Epithelial cell of proximal tubule (primary cell): ENCODE measurements at places on chromosomes 1 and 21. TPM values are rescaled to one million over a fixed set of nuclear protein-coding genes. Genes with fewer than 3 reads are reported as not detected.

GRCh38 chr1:81288689-81289088 is 512.0 kb upstream of the ADGRL2 start:
- no peak for DNase-seq

GRCh38 chr1:172885971-172886370 is 164.8 kb downstream of the TNFSF18 start:
- DNase-seq = no peak

DNA sequence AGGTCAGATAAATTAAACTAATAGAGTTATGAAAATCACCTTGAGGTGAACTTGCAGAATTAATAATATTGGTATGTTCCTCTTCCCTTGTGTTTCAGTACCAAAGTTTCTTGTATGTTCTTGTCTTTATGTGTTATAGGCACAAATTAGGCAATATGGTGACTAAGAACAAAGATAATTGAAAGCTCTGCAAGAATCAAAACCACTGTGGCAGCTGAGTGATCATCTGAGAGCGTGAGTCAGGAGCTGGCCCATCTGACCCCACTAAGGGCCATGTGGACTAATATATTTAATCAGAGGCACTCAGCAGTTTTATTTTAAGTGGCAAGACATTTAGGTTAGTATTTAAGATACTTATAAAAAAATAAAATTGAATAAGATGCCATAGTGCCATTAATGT is 12.8 kb upstream of the CASQ2 start:
- peak; percentile 53 for DNase-seq

DNA sequence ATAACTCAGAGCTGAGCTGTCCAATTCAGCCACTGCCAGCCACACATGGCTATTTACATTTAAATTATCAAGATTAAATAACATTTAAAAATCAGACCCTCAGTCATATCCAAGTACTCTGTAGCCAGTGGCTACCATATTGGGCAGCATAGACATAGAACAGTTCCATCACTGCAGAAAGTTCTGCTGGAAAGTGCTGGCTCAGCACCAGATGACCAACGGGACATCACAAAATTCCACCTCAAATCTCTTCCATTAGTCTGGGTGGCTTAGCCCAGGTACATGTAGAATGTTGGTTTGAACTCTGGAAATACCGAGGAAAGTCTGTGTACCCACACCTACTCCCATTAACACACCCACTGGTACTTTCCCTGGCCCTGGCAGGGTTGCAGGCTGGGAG is 129.3 kb downstream of the ZSCAN20 start:
- DNase-seq = no peak

DNA sequence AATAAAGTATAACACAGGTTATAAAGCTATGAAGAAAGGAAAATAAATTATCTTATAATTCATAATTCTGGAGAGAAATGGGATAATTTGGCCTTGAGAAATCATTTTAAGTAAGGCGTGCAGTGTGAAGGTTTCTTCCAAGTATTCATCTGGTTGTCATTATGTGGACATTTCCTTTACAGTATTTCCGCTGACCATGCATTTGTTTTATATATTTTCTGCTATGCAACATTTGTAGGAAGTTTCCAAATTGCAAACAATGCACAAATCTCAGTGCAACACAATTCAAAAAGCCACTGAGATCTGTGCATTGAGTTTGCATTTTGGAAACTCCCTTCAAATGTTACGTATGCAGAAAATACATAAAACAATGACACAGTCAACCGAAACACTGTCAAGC is 17.8 kb downstream of the ZNF670 start:
- DNase-seq = no peak

B3GALT2 gene
- not detected in 2 replicates for total RNA-seq

- no peak for DNase-seq
Observed at GRCh38 chr1:173682184-173682583, 12.5 kb upstream of the ANKRD45 start.

- no peak for DNase-seq
Observed at GRCh38 chr1:162943622-162944021, 82.6 kb upstream of the CCDC190 start.

OSCP1 gene
- 4.0 and 4.3 TPM in 2 replicates for total RNA-seq

EFNA1 gene
- total RNA-seq = 26.3 and 45.3 TPM in 2 replicates

DNA sequence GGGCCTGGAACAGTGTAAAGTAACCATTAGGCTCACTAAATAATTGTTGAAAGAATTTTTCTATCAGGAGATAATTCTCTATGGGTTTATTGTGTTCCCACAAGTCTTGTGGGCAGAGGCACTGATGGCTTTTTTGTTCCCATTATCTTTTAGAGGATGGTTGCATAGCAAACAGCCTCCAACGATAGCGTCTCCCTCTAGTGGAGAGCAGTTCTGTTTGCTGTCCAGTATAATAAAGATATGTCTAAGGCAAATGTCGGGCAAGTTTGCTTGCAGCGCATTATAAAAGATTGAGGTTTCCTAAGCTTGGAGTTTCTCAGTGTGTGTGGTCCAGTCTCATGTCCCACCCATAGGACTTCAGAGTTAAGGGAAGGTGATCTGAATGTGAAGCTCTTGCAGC is 1.3 kb upstream of the SLC6A17 start:
- no peak for DNase-seq

GRCh38 chr1:14781811-14782210 is 183.3 kb downstream of the KAZN start:
- no peak for DNase-seq

DNA sequence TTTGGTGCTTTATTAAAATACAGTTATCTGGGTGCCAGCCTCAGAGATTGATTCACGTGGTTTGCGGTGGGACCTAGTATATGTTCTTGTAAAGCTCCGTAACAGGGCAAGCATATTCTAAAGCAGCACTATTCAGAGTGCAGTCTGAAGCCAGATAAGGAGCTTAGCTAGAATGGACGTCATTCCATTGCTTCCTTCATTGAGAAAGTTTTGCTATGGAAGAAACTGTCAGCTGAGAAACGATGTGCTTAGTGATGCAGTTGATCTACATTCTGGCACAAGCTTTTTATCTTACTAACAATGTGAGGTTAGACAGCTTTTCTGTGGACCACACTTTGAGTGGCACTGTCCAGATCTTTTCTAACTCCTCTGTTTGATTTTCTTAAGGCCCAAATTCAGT is 26.2 kb downstream of the SLC44A3 start:
- no peak for DNase-seq

- no peak for DNase-seq
Observed at GRCh38 chr1:35369922-35370671, 101.6 kb downstream of the ZMYM4 start.

- no peak for DNase-seq
Observed at GRCh38 chr21:14548779-14549178, 2.7 kb upstream of the SAMSN1 start.

CD160 gene
- not detected in 2 replicates for total RNA-seq

- no peak for DNase-seq
Observed at GRCh38 chr1:226406401-226406881, 1.5 kb downstream of the PARP1 start.

- peak; percentile 53 for DNase-seq
Observed at GRCh38 chr1:91712981-91713841, 172.7 kb downstream of the TGFBR3 start.

DNA sequence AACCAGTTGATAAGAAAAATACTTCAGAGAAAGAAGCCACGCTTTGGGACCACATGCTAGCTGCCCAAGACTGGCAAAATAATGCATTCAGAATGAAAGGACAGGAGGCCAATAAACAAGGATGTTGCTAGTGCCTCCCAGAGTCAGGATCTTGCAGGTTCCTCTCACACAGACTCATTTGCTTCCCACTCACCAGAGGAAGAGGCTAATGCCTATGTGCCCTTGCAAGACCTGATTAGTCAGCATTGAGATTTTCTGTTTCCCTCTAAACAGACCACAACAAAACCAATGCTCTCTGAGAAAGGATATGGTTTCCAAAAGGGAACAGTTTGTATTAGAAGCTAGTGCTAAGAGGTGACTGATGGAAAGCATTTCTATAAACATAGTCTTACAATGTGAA is 85.7 kb downstream of the NRDC start:
- DNase-seq = peak; percentile 32

DNA sequence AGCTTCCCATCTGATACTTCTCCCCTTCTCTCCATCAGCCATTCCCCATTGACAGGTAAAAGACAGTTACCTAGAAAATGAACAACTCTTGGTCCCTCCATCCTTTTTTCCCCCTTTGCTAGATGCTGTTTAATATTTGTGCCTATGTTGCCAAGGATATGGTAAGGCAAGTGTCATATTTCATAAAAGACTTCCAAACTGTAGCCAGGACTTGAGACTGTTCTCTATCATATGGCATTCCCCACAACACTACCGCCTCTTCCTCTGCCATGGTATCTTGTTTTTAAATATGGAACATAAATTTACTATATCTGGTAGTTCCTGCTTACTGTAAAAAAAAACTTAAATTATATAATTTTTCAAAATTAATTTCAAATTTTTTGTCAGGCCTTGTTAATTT is 97.2 kb downstream of the PHTF1 start:
- no peak for DNase-seq

GRCh38 chr1:50447961-50448360 is 24.7 kb upstream of the DMRTA2 start:
- no peak for DNase-seq

- DNase-seq = no peak
Observed at GRCh38 chr1:1361982-1362423, 3.6 kb upstream of the MXRA8 start.

TSEN15 gene
- total RNA-seq = 32.9 and 53.5 TPM in 2 replicates

DNA sequence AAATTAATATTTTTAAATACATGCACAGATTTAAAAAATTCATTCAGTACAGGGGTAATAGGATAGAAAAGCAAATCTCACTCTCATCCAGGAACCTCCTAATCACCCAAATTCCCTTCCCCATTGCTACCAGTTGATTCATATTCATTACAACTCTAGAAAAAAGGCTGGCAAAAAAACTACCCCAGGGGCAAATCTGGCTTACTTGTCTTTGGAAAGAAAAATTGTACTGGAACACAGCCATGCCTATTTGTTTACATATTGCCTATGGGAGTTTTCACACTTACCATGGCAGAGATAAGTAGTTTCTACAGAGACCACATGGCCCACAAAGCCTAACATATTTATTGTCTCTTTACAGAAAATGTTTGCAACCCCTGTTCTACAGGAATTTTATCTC is 8.9 kb upstream of the RBM34 start:
- DNase-seq = no peak

- DNase-seq = no peak
Observed at GRCh38 chr1:98119796-98120195, 199.0 kb upstream of the DPYD start.

IFI44L gene
- total RNA-seq = 0.51 and 3.6 TPM in 2 replicates

DNA sequence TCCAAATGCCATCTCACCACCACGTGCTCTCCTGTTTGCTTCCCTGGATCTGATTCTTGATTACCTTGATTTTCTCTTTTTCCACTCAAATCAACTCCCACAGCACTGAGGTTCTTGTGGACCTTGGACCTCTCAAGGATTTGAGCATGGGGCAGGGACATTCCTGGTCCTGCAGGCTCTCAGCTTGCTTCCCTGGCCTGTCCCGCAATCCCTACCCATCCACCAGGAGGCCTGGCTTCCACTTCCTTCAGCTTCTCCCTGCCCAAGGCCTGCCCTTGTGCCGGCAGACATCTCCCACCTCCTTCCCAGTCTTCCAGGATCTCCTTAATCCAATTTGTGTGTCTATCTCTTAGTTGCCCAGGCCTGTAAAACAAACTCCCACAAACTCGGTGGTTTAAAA is 21.6 kb downstream of the PLA2G2A start:
- no peak for DNase-seq

PLA2G2F gene
- 3.8 and 4.2 TPM in 2 replicates for total RNA-seq

DNA sequence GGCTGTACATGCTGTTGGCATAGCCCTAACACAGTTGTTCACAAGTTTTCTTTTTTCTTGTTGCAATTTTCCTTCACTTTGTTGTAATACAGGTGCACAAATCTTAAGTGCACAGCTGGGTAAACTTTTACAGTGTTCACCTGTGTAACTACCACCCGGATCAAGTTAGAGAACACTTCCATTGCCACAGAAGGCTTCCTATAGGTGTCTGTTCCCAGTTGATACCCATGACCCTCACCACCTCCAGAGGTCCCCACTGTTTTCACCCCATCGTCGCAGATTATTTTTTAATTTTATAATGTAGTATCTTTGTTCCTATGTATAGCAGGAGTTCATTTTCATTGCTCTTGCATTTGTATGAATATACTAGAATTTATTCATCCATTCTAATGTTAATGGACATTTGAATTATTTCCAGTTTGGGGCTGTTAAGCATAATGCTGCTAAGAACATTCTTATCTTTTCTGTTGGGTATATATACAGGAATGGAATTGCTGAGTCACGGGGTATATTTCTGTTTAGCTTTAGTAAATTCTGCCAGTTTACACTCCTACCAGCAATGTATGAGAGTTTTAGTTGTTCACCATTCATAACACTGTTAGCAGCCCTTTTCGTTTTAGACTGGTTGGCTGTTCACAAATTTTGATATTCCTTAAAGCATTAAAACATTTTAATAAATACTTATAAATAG is 16.4 kb downstream of the SPRTN start:
- no peak for DNase-seq

OR2L3 gene
- total RNA-seq = not detected in 2 replicates

GRCh38 chr1:22224631-22225030 is 81.7 kb upstream of the WNT4 start:
- no peak for DNase-seq

ASPM gene
- 38.6 and 39.6 TPM in 2 replicates for total RNA-seq

CFAP107 gene
- not detected in 2 replicates for total RNA-seq

- no peak for DNase-seq
Observed at GRCh38 chr1:10564063-10564462, 89.3 kb downstream of the PEX14 start.

RGS16 gene
- total RNA-seq = 0.36 and 0.81 TPM in 2 replicates

DNA sequence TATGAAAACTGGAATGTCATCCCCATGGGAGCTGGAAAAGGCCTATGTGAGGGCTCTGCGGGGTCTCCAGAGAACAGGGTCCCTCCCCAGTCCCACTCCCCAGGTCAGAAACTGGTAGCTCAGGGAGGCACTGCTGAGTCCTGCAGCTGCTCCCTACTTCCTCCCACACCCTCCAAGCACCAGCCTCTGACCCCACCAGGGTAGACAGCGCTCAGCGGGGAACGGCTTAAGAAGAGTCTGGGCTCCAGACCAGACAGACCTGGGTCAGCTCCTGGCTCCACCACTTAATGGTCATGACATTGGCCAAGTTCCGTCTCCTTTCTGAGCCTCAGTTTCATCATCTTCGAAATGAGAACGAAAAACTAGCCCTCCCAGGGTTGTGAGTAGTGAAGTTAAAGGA is 7.2 kb downstream of the LRP8 start:
- DNase-seq = no peak

DNA sequence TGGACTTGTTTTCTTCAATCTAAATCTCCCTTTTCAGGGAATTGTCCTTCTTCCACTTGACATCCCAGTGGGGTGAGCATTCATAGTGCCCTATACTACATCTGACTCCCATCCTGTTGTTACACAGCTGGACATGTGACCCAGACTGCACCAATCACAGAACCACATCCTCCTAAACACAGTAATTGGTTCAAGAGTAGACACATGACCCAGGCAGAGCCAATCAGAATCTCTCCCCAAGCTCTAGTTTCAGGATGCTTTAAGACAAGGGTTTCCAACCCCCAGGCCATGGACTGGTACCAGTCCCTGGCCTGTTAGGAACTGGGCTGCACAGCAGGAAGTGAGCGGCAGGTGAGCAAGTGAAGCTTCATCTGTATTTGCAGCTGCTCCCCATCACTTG is 5.6 kb upstream of the DDOST start:
- DNase-seq = no peak

- DNase-seq = no peak
Observed at GRCh38 chr1:91506071-91506470, 5.4 kb downstream of the CDC7 start.

- no peak for DNase-seq
Observed at GRCh38 chr1:155513300-155513916, 49.2 kb downstream of the ASH1L start.
